Foreskin fibroblast (primary cell): ENCODE measurements at places on chromosomes 3 and 15.

- DNase-seq: no peak
Observed at GRCh38 chr3:38551026-38551832, 55.1 kb downstream of the EXOG start.

GRCh38 chr3:63654931-63655330 is 2.5 kb downstream of the SNTN start:
- DNase-seq: peak; percentile 4

- no peak for DNase-seq
Observed at GRCh38 chr3:49721596-49721895, 2.1 kb upstream of the AMIGO3 start.

GRCh38 chr3:117278424-117279190 is 569.0 kb downstream of the TUSC7 start:
- DNase-seq: no peak
